ENCODE measurements at places on chromosomes 6 and 20.

- DNase-seq, result no peak
Observed at GRCh38 chr6:67068781-67069180, 1361.8 kb upstream of the EYS start.

DNA sequence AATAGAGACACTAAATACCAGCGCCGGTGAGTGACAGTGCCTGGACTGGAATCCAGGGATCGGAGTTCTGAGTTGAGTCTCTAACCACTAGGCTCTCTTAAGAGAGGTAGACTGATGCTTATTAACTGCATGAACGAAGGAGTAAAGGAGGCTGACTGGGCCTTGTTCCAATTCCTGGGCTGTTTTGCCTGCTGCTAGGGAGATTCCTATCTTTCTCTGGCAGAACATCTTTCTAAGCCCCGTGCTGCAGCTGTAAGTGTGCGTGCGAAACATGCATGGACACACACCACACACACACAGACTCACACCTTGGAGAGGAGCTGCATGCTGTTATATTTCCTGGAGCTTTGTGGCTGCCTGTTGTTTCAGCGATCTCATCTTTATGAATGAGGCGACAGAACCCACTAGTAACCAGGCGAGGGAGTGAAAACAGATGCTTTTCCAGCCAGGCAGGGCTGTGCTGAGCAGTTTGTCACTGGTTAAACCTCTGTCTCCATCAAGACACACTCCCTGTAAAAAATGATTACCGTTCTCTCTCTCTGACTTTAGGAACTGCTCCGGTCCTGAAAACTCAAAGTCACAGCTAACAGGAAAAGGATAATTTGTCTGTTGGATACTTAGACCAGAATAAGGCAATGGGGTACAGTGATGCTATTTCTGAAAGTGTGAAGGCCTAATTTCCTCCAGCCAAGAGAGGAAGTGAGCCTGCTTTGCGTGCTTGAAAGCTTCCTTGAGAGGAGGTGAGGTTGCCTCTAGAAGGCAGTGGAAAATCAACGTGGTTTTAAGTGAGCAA is 157.4 kb upstream of the ZNF217 start:
- DNase-seq, result peak; percentile 97

DNA sequence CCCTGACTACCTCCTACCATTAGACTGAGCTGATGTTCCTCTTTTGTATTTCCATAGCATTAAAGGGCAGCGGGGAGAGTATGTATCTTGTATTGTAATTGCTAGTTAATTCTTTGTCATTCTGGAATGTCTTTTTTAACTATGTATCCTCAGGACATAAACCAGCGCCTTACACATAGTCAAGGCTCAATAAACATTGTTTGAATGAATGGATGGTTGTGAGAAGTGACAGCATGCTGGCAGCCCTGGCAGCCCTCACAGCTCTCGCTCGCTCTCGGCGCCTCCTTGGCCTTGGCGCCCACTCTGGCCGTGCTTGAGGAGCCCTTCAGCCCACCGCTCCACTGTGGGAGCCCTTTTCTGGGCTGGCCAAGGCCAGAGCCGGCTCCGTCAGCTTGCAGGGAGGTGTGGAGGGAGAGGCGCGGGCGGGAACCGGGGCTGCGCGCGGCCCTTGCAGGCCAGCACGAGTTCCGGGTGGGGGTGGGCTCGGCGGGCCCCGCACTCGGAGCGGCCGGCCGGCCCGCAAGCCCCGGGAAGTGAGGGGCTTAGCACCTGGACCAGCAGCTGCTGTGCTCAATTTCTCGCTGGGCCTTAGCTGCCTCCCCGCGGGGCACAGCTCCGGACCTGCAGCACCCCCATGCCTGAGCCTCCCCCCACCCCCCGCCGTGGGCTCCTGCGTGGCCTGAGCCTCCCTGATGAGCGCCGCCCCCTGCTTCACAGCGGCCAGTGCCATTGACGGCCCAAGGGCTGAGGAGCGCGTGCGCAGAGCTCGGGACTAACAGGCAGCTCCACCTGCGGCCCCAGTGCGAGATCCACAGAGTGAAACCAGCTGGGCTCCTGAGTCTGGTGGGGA is 93.1 kb downstream of the RNF182 start:
- DNase-seq, result no peak

DNA sequence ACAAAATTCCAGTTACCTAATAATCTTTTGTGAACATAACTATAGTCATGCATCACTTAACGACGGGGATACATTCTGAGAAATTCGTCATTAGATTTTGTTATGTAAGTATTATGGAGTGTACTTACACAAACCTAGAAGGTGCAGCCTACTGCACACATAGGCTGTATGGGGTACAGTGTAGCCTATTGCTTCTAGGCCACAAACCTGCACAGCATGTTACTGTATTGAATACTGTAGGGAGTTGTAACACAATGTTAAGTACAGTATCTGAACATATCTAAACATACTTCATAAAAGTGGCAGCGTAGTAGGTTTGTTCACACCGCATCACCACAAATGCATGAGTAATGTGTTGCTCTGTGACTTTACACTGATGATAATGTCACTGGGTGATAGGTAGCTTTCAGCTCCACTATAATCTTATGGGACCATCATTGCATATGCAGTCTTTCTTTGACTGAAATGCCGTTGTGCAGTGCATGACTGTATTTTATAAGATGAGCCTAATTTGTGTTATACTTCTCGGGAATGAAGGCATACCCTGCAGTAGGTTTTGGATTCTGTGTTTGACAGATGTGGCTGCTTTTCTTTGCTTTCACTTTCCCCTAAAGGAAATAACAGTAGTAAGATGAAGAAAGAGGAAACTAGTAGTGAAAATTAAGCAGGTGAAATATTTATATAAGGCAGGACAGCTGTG is 365.6 kb downstream of the FARS2 start:
- DNase-seq, result no peak

- DNase-seq, result no peak
Observed at GRCh38 chr6:143323729-143324470, 126.6 kb downstream of the ADAT2 start.

DNA sequence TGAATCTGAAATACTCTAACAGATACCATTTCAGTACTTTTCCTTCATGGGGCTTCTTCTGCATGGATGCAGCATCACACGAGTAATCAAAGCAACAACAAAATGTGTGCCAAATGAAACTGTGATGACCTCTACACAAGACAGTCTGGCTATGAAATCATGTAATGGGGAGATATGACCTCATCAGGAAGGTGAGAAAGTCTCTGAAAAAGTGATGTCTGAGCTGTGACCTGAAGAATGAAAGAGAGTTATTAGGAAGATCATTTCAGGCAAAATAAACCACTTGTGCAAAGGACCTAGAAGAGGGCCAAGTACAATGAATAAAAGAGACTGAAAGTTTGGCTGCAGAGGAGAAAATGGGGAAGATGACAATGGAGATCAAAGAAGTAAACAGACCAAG is 182.8 kb downstream of the PTPRK start:
- DNase-seq, result no peak

DNA sequence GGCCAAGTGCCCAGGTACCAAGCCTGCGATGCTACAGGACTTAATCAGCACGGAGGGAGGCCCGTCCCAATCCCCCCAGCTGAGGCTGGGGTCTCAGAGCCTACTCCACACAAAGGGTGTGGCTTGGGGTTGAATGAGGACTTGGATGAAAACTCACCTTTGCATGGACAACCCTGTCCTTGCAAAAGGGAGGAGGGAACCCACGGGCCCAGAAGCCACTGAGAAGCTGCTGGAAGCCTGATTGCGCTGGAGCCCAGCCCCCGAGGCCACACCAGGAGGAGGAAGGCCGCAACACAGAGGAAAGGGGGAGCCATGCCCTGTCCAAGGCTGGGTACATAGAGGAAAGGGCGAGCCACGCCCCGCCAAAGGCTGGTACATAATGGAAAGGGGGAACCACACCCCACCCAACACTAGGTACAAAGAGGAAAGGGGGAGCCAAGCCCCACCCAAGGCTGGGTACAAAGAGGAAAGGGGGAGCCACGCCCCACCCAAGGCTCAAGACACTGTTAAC is 158.8 kb downstream of the DLL1 start:
- no peak for DNase-seq

DNA sequence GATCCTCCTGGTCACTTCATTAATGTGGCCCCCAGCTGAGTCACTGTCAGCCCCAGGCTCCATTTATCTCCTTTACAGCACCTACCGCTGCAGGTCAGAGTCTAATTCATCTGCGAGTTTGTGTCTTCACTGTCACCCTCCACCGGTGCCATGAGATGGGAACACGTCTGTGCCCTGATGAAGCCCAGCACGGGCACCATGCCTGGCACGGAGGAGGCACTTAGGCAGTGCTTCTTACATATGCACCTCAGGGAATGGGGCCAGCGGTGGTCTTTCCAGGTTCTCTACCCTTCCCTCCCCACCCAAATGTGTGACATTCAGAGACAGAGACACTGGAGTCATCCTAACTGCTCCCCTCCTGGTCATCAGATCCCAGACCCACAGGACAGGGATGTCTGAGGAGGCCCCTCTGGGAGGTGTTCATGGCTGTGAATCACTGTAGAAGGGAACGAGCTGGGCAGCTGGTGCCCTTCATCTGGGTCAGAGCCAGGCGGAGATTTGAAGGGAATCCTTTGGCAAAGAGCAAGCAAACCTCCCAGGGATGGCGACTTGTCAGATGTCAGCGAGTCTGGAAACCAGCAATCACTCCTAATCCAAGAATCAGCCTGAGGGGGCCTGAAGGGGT is 364.6 kb downstream of the PREX1 start:
- DNase-seq, result no peak

DNA sequence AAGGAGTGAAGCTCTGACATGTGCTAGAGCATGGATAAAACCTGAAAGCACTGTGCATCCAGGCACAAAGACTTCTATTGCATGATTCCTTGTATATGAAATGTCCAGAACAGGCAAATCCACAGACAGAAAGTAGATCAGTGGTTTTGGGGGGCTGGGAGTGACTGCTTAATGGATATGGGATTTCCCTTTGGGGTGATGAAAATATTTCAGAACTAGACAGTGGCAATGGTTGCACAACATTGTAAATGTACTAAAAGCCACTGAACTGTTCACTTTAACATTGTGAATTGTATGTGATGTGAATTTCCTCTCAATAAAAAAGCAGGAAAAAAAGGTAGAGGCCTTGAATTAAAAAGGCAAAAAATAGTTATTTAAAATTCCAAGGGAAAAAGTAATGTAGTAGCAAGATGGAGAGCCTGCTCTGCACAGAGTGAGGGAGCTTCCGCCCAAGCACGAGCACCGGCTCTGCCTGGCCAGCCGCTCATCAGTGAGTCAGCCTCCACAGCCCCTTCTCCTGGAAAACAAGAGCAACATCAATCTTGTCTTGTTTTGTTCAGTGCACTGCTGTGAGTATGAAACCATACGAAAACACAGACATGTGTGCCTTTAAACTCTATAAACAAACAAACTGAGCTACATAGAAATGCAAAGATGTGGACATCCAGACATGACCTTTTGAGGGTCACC is 74.6 kb upstream of the THBS2 start:
- peak; percentile 71 for DNase-seq

DNA sequence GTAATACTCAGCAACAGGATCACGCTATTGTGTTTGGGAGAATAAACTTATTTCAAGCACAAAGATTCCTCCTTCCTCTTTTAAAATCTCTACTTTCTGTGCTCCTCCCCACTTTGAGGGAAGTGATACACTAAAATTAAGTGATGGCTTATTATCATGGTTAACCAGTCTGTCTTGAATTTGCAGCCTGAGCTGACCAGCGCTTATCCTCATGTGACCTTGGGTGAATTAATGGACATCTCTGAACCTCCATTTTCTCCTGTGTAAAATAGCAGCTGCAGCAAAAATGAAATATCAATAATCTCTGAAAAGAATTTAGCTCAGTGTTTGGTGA is 222.6 kb downstream of the BCAS1 start:
- no peak for DNase-seq

DNA sequence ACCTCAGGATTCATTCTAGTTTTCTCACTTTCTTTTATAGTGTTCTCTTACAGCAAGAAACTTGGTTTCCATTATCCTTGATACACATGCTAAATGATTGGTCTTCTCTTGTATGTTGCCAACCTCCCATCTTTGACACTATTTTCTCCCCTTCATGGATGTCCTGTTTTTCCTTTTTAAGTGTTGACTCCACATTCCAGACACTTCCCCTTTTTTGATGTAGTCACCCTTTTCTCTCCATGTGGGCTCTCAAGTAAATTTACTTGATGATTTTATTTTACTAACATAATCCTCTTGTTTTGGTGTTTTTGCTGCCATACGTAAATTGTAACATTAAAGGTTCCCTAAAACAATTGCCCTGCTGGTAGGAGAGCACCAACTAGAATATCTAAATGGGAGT is 148.1 kb downstream of the ZFAND3 start:
- DNase-seq, result no peak

DNA sequence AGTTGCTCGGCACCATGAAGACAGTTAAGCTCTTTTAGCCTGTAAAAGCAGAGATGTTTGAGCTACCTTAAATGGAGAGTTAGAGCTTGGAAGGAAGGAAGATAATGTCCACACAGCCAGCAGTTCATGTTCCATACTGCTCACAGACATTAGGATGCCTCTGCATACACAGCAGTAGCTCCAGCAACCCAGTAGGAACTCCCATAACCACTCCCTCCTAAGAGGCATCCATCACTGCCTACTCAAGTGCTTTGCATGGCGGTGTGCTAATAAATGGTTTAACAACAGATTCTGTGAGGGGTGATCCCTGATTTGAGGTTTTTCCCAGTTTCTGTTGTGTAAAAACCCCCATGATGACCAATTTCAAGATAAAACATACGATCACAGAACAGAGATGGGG is 286.4 kb downstream of the HACE1 start:
- DNase-seq, result no peak

- DNase-seq, result no peak
Observed at GRCh38 chr6:78502386-78502887, 364.9 kb upstream of the IRAK1BP1 start.
